ENCODE measurements at places on chromosomes 4 and X. TPM values are rescaled to one million over a fixed set of nuclear protein-coding genes. Genes with fewer than 3 reads are reported as not detected.

- H3K27me3 ChIP-seq, result no peaks in the 10 kb centered on the region
- no peak for DNase-seq
- H3K4me1 ChIP-seq, result peaks cover 4% of the 10 kb centered on the region
- H3K27ac ChIP-seq, result no peak overlapping the region
- H3K4me3 ChIP-seq, result no peak overlapping the region
- no peaks in the 10 kb centered on the region for H3K36me3 ChIP-seq
These were observed 107.9 kb downstream of the PSAPL1 start for GRCh38 chr4:7326693-7327340.

DNA sequence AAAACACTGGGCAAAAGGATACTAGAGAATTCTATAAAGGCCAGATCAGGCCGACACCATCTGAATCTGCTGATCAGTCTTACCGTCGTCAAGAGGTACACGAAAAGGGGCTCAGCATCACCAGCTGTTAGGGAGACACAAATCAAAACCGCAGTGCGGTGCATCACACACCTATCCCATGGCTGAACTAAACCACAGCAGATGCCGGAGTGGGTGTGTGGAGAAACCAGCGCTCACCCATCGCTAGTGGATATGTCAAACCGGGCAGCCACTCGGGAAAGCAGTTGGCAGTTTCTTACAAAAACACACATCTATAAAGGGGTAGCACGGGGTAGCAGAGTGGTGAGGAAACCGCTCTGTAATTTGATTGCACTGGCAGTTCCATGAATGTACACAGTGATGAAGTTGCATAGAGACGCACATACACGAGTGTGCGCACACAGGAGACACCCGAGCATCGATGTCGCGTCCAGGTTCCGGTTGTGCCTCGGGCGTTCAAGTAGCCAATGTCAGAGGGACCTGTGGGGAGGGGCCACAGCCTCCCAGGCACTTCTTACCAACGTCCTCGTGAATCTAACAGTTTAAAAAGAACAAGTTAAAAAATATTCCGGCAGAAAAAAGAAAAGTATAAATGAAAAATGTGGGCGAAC, 23.1 kb upstream of the CCNQ start:
- no peak for DNase-seq
- H3K4me1 ChIP-seq, result no peaks in the 10 kb centered on the region
- no peaks in the 10 kb centered on the region for H3K27me3 ChIP-seq
- no peak overlapping the region for H3K4me3 ChIP-seq

DNA sequence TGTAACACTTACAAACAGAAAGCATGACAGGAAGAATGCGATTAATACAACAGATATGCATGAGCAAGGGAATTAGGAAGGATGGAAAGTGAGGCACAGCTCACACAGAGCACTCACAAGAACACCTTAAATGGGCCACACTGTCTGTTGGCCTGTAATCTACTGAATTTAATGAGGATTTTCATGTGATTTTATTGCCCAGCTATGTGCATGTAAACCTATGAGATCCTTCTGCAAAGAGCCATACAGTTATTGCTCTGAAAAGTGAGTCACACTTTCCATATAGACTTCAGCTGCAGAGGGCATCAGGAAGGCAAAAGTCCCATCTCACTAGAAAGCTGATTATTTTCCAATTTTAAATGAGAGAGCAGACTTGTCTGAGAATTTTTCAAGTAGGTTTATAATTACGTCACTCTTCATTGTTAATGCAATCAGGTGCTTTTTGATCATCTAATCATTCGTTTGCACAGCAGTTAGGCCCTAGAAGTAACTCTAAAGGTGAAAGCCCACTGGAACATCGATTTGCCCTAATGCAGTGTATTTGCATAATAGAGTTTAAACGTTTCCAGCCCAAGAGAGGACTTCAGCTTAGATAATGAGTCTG, 832.7 kb upstream of the INTU start:
- no peaks in the 10 kb centered on the region for H3K4me1 ChIP-seq
- no peak overlapping the region for H3K27ac ChIP-seq
- H3K27me3 ChIP-seq, result no peaks in the 10 kb centered on the region
- no peaks in the 10 kb centered on the region for H3K36me3 ChIP-seq

The RIBC1 gene
- 1.2 TPM for total RNA-seq

The P2RY8 gene
- total RNA-seq, result 47.1 TPM

Measured in CD8-positive, alpha-beta memory T cell (primary cell).